ENCODE measurements at places on chromosomes 16 and 17. TPM values are rescaled to one million over a fixed set of nuclear protein-coding genes. Genes with fewer than 3 reads are reported as not detected.

DNA sequence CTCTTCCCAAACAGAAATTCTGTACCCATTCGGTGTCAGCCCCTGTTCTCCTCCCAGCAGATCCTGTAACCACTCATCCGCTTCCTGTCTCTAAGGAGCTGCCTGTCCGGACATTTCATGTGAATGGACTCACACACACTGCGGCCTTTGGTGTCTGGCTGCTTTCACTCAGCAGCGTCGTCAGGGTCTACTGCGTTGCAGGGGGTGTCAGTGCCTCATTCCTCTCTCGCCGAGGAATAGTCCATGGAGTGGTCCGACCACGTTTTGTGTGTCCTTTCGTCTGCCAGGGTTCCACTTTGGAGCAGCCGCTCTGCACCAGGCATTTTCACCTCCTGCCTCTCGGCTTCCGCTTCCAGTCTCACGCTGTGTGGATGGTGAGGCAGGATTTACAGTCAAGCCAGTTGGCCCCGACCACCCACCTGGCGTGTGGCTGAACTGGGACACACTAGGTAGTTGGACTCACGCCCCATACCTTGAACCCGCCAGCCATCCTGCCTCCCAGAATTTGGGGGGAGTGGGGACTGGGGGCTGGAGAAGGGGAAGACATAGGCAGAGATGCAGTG, 188.2 kb upstream of the CIBAR2 start:
- DNase-seq: no peak

- no peak for DNase-seq
Observed at GRCh38 chr17:41681776-41682175, 6.9 kb upstream of the EIF1 start.

GRCh38 chr17:64692187-64692586, 30.1 kb upstream of the SMURF2 start:
- no peak for DNase-seq

Gene ORAI3
- total RNA-seq: 15.9 TPM

GRCh38 chr16:57186872-57187854, 1.0 kb downstream of the RSPRY1 start:
- DNase-seq: peak; percentile 39
